ENCODE measurements at places on chromosomes 6 and 20.

DNA sequence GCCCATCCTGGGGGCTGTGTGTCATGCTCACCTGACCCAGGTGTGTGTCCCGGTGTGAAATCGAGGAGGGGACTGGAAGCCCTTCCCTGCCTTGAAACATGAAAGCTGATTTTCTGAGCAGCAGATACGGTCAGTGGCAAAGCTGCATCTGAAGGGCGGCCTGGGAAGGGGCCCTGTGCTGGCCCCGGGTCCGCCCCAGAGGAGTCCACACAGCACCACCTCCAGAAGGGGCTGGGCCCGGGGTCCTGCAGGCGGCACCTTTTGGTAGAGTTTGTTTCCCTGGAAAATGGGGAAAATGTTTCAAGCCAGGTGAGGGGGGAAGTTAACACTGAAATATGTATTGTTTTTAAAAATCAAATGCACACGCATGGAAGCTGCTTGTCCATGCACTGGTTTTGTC lies 20.8 kb downstream of the UCKL1 start:
- no peak for DNase-seq

DNA sequence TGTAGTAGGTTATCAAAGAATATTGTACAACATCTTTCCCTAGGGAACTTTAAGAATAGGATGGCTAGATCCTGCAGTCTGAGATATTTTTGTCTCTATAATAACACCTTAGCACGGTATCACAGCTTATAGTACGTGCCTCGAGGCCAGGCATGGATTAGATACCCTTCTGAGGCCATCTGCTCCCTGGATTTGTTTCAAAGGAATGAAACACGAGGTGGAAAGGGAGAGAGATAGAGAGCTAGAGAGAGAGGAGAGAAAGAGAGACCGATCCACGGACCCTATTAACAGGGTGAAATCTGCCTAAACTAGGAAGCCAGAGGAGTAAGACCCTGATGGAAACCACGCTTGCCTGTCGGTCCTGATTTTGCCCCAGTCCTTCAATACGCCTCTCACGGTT lies 92.5 kb downstream of the CD83 start:
- no peak for DNase-seq

- no peak for DNase-seq
Measured at GRCh38 chr6:31609519-31610406, 5.3 kb upstream of the AIF1 start.

GRCh38 chr6:53469163-53469562 lies 75.7 kb downstream of the GCLC start:
- DNase-seq: no peak

DNA sequence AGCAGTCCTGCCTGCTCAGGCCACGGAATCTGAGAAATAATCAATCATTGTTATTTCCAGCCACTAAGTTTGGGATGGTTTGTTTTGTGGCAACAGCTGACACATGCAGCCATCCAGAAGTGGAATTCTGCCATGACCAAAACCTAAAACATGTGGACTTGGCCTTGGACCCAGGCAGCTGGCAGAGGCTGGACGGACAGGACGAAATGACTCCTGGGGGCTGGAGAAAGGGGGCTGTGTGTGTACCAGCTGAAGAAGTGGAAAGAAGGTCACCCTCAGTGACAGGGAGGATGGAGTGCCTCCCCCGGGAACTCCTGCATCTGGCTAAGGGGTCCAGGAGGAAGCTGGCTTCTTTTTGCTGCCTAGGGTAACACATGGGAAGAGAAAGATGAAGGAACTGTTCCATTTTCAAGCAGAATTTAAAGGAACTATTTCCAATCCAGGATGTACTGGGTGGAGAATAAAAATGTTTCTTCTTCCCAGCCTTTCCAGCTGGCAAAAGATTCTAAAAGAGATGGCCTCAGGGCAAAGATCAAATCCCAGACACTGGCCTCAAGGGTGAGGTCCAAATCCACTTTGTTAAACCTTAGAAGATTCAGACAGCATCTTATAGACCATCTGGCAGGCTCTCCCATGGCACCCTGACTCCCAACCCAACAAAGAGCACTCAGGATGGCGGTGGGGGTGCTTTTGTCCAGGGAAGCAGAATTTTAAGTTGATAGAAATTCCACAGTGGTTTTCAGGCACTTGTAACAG lies 14.3 kb downstream of the SERPINB6 start:
- no peak for DNase-seq

GRCh38 chr6:20318851-20319387 lies 82.8 kb upstream of the E2F3 start:
- no peak for DNase-seq

DNA sequence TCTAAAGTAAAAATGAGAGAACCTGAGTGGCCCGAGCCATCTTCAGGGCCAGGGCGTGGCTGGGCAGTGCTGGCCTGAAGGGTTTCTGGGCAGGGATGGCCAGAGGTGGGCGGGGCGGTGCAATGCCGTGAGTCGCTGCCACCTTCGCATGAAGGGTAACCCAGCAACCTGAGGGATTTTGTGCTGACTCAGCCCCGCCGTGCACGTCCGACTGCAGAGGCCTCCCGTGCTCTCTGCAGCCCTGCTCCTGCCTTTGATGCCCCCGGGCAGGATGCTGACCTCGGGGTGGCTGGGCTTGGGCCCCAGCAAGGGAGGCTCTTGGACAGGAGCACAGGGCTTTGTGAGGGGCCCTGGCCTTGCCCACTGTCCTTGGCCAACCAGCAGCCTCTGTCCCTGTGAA lies 81.7 kb upstream of the GATA5 start:
- no peak for DNase-seq

DNA sequence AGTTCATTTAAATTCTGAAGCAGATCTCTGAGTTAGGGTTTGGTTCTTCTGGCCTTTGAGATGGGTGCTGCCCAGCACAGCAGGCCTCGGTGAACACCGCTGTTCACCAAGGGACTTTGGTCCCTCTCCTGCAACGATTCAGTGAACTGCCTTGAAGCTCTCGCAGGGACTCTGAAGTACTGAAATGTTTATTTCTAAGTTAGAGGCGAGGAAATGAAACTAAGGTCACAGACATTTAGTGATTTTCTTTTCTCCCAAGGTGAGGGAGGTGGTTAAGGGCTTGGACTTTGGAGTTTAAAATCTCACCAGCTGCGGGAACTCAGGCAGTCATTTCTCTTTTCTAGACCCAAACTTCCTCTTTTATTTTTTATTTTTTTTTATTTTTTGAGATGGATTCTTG lies 26.2 kb downstream of the E2F3 start:
- no peak for DNase-seq

DNA sequence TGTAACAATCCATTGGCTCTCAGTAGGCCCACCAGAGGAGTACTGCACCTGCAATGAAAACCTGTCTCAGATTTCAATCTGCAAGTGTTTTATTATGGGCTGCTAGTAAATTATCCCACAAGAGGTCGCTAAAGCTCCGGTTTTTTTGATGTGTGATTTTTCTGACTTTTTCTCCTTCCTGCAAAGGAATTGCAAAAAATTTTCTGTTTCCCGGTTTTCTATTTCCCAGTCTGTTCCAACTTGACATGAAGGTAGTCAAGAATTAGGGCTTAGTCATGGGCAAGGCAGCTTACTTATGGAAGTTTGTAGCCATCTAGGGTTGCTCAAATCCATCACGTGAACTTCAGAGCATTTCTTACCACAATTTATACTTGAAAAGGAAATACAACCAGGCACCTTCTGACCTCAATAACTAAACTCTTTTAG lies 38.5 kb upstream of the AHI1 start:
- DNase-seq: no peak

DNA sequence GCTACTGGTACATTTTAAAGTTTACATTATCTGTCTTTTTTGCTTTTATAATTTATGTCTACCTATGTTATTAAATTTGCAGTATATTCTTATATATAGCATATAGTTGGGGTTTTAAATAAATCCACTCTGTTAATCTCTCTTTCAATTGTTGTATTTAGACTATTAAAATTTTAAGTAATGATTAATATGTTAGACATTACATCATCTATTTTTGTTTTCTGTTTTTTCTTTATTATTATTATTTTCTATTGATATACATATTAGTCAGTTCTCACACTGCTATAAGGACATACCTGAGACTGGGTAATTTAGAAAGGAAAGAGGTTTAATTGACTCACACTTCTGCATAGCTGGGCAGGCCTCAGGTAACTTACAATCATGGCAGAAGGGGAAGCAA lies 1338.2 kb upstream of the GJE1 start:
- DNase-seq: no peak

GRCh38 chr6:57298741-57299140 lies 18.7 kb upstream of the PRIM2 start:
- DNase-seq: no peak

DNA sequence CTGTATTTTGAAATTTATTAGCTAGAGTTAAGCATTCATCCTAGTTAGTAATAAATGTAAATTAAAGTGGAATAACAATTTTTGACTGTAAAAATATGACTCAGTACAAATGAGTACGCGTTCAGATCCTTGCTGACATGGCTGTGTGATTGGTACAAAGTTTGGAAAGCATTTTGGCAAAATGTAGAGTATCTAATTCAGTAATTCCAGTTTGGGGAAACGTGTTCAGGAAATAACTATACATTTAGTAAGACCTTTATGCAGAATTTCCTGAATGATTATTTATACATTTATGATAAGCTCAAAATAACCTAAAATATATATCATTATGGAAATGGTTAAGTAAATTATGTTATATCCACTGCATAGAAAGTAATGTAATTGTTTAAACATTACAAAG lies 8.0 kb downstream of the VTA1 start:
- no peak for DNase-seq

DNA sequence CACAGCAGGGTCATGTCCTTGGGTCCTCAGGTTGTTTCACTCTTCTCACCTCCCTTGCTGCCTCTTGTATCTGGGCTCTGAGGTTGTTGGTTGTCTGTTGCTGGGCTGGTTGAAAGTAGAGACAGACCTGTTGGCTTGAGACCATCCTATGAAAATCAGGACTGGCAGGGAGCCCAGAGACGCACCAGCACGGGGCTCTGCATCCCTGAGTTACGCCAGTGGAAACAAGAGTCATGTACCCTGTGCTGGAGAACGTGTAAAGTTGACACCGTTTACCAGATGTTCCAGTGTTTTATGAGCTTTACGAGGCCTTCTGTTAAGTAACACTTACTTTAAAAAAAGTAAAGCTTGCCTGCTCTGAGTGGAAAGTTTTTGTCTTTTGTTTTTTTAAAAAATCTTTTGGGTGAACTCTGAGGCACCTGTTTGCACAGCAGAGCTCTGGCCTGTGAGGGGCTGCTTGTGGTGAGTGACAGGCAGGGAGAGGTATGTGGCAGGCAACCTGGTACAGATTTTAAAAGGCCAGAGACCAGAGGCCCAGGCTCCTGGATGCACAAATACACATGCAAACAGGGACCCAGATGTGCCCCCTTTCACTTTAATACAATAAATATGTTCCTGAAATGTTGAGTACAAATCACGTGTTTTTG lies 260.0 kb upstream of the SUPT3H start:
- no peak for DNase-seq

GRCh38 chr20:50415021-50415515 lies 95.1 kb upstream of the PTPN1 start:
- DNase-seq: no peak

DNA sequence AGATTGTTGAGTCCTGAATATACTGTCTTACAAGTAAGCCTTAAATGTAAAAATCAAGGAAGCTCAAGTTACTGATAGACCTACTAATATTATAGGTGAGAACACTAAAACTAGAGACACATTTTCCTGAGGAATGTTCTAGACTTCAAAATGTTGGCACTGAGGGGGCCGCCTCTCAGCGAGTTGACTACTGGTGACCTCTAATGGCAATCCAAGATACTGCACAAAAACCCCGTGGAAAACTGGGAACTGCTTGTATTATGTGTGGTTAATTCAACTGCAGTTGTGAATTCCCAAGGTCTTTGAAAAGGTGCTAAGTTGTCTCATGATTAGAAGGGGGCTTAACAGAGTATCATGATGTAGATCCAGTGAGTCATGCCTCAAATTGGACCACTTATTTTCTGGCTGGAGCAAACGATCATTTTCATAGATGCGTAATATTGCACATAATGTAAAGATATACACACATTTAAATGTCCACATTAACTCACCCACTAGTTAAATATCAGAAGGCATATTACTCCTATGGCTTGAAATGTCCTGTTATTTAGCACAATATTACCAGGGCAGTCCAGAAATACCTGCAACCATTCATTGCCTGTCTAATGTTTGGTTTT lies 336.2 kb downstream of the FOXA2 start:
- DNase-seq: no peak

DNA sequence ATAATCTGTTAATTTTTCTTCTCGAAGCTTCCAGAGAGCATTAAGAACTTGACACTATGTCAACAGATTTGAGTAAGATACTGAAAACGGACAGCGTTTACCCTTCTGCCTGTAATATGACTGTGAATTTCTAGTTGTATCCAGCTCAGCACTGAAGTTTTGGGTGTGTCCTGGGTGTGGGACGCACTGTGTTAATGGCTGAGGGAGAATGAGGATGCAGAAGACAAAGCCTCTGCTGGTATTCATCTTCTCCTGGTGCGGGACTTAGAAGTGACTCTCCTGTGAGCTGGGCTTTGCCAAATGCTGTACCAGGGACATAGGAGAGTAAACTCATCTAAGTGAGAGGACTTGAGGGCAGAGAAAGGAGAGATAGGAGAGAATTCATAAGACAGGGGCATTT lies 90.3 kb upstream of the CLDN20 start:
- DNase-seq: no peak

- no peak for DNase-seq
Measured at GRCh38 chr20:43842126-43843020, 72.3 kb upstream of the TOX2 start.

Measured in activated T-cell treated with anti-CD3 and anti-CD28 coated beads for 24 hours (primary cell).